Muscle of leg (tissue), 16 donors: ENCODE measurements at places on chromosomes 11 and 22. TPM values are rescaled to one million over a fixed set of nuclear protein-coding genes. Genes with fewer than 3 reads are reported as not detected.

Gene MS4A4A
- polyA plus RNA-seq, result 17.0 TPM

Gene MAPK8IP2
- polyA plus RNA-seq, result 0.68 TPM

Gene SAA1
- polyA plus RNA-seq, result not detected

Gene OR5A1
- polyA plus RNA-seq, result 0.04 TPM

Gene OSBPL5
- 20.2 TPM for polyA plus RNA-seq

Gene SAA4
- polyA plus RNA-seq, result not detected
